ENCODE measurements at places on chromosomes 5 and 9. TPM values are rescaled to one million over a fixed set of nuclear protein-coding genes. Genes with fewer than 3 reads are reported as not detected.

The SAXO1 gene
- total RNA-seq: not detected

The TAS2R1 gene
- total RNA-seq: not detected

The TAF11L5 gene
- total RNA-seq: not detected

The PCDHB12 gene
- total RNA-seq: 2.9 TPM

The CA9 gene
- 3.4 TPM for total RNA-seq

The GRHPR gene
- total RNA-seq: 146 TPM

The PCDHA9 gene
- total RNA-seq: not detected

The GPX8 gene
- 233 TPM for total RNA-seq

DNA sequence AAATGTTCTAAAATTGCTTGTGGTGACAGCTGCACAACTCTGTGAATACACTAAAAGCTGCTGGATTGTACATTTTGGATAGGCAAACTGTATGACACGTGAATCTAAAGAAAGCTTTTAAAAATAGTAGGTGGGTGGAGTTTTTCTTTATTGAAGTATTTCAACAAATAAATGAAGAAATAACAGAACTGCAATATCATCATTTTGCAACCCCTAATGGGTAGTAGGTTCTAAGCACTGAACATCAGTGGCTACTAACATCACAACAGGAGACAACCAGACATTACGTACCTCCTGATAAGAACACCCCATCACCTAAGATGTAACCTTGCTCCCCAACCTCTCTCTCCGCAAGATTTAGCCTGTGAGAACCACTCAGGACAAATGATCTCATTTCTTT is 38.6 kb downstream of the EPB41L4B start:
- no peak for DNase-seq
- H3K27ac ChIP-seq: no peak overlapping the region
- H3K4me1 ChIP-seq: peaks cover 8% of the 10 kb centered on the region
- H3K4me3 ChIP-seq: no peak overlapping the region
- no peaks in the 10 kb centered on the region for H3K27me3 ChIP-seq
- no peaks in the 10 kb centered on the region for H3K36me3 ChIP-seq

- no peak overlapping the region for H3K27ac ChIP-seq
- H3K27me3 ChIP-seq: no peaks in the 10 kb centered on the region
- DNase-seq: no peak
- no peak overlapping the region for H3K4me3 ChIP-seq
- H3K4me1 ChIP-seq: no peaks in the 10 kb centered on the region
- no peaks in the 10 kb centered on the region for H3K36me3 ChIP-seq
Measured at GRCh38 chr5:133709209-133709725, 96.9 kb upstream of the FSTL4 start.

- no peak overlapping the region for H3K4me3 ChIP-seq
- no peak overlapping the region for H3K27ac ChIP-seq
- H3K36me3 ChIP-seq: no peaks in the 10 kb centered on the region
- peaks cover 6% of the 10 kb centered on the region for H3K4me1 ChIP-seq
- no peaks in the 10 kb centered on the region for H3K27me3 ChIP-seq
- DNase-seq: no peak
Measured at GRCh38 chr5:169142264-169142970, 158.5 kb downstream of the SLIT3 start.

- H3K4me1 ChIP-seq: no peaks in the 10 kb centered on the region
- H3K27me3 ChIP-seq: 0 out of 2 replicates have a peak, but pooled peaks cover 9% of the 10 kb centered on the region
- no peak overlapping the region for H3K4me3 ChIP-seq
- H3K27ac ChIP-seq: no peak overlapping the region
- no peak for DNase-seq
Measured at GRCh38 chr5:167283691-167284090, 1007.8 kb upstream of the WWC1 start.

- no peak for DNase-seq
- no peak overlapping the region for H3K27ac ChIP-seq
Measured at GRCh38 chr9:21901546-21901945, 92.6 kb downstream of the CDKN2A start.

DNA sequence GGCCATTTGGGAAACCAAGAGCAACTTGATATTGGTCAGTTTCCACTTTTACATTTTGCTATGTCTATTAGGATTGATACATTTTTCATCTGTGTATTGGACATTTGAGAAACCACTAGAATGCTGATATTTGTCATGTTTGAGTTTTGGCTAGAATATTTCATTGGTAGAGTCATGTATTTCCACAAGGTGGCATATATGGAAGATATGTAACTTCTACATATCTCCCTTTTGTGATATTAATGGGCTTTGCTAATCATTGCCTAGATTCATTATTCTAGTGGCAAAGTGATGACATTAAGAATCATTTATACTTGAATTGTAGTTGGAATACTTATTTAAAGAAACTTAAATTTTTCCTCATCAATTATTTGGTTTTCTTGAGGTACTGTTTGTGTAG is 692.9 kb upstream of the EDIL3 start:
- no peaks in the 10 kb centered on the region for H3K4me1 ChIP-seq
- no peak for DNase-seq
- no peaks in the 10 kb centered on the region for H3K27me3 ChIP-seq
- no peak overlapping the region for H3K4me3 ChIP-seq

- H3K27me3 ChIP-seq: no peaks in the 10 kb centered on the region
- H3K36me3 ChIP-seq: no peaks in the 10 kb centered on the region
- no peaks in the 10 kb centered on the region for H3K4me1 ChIP-seq
- no peak overlapping the region for H3K4me3 ChIP-seq
Measured at GRCh38 chr5:124952566-124952965, 206.1 kb upstream of the ZNF608 start.

- DNase-seq: no peak
- no peaks in the 10 kb centered on the region for H3K27me3 ChIP-seq
- H3K36me3 ChIP-seq: no peaks in the 10 kb centered on the region
- no peaks in the 10 kb centered on the region for H3K4me1 ChIP-seq
- H3K4me3 ChIP-seq: no peak overlapping the region
Measured at GRCh38 chr5:2136728-2137333, 254.1 kb upstream of the IRX4 start.

- H3K4me3 ChIP-seq: no peak overlapping the region
- no peaks in the 10 kb centered on the region for H3K36me3 ChIP-seq
- peaks cover 9% of the 10 kb centered on the region for H3K27me3 ChIP-seq
- no peaks in the 10 kb centered on the region for H3K4me1 ChIP-seq
Measured at GRCh38 chr5:73155271-73156222, 17.4 kb upstream of the TMEM174 start.

- no peak overlapping the region for H3K27ac ChIP-seq
- no peaks in the 10 kb centered on the region for H3K27me3 ChIP-seq
- no peaks in the 10 kb centered on the region for H3K36me3 ChIP-seq
- no peak for DNase-seq
Measured at GRCh38 chr9:122060481-122060880, 32.6 kb downstream of the TTLL11 start.

- H3K4me1 ChIP-seq: peaks cover 19% of the 10 kb centered on the region
- no peak overlapping the region for H3K4me3 ChIP-seq
- no peaks in the 10 kb centered on the region for H3K27me3 ChIP-seq
- H3K36me3 ChIP-seq: no peaks in the 10 kb centered on the region
- no peak overlapping the region for H3K27ac ChIP-seq
- no peak for DNase-seq
Measured at GRCh38 chr9:134379831-134380365, 53.6 kb downstream of the RXRA start.

- peak within 1 kb of the TSS; percentile 95 for H3K4me3 ChIP-seq
- H3K4me1 ChIP-seq: peaks cover 8% of the 10 kb centered on the region
- peak; percentile 65 for DNase-seq
- peaks cover 4% of the 10 kb centered on the region for H3K36me3 ChIP-seq
Measured at GRCh38 chr5:179698935-179699615, at the start of gene CANX. Gene CANX, plus strand, starts transcription at chr5:179698967. Its CDS starts 6,715 bp downstream, at chr5:179705682.

DNA sequence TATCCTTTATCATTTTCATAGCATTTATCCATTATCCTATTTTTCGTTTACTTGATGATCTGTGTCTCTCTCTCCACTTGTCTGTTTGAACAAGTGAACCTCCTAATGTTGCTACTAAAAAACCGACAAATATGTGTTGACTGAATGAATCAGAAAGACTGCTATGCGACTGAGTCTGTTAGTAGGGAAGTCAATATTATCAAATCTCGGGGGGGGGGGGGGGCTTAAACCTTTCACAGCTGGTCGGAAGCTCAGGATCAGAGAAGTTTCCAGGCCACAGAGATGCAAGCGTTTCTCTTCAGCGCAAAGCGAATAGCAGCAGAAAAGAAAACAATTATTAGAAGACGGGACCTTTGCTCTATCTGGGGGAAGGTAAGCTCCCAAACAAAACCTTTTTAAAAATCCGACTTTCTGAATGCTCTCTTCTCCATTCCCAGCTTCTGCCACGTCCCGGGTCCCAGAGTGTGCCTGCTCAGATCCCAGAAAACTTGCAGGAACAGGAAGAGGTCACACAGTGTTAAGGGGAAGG is 412 bp downstream of the RIOK2 start:
- peak overlapping the region; percentile 99 for H3K4me3 ChIP-seq
- H3K27me3 ChIP-seq: no peaks in the 10 kb centered on the region
- H3K4me1 ChIP-seq: peaks cover 14% of the 10 kb centered on the region
- H3K27ac ChIP-seq: peak overlapping the region; percentile 97

- no peaks in the 10 kb centered on the region for H3K27me3 ChIP-seq
- no peak overlapping the region for H3K27ac ChIP-seq
Measured at GRCh38 chr5:124865603-124866354, 119.3 kb upstream of the ZNF608 start.

GRCh38 chr5:162325143-162325727 is 257.7 kb downstream of the GABRG2 start:
- no peaks in the 10 kb centered on the region for H3K4me1 ChIP-seq
- no peak for DNase-seq
- no peaks in the 10 kb centered on the region for H3K36me3 ChIP-seq
- no peak overlapping the region for H3K4me3 ChIP-seq

GRCh38 chr9:126674365-126675146 is 60.8 kb downstream of the LMX1B start:
- no peaks in the 10 kb centered on the region for H3K4me1 ChIP-seq
- H3K4me3 ChIP-seq: no peak overlapping the region
- no peak for DNase-seq
- H3K27me3 ChIP-seq: no peaks in the 10 kb centered on the region
- H3K36me3 ChIP-seq: no peaks in the 10 kb centered on the region

- H3K4me1 ChIP-seq: no peaks in the 10 kb centered on the region
- no peaks in the 10 kb centered on the region for H3K36me3 ChIP-seq
- no peaks in the 10 kb centered on the region for H3K27me3 ChIP-seq
- no peak overlapping the region for H3K27ac ChIP-seq
- no peak overlapping the region for H3K4me3 ChIP-seq
Measured at GRCh38 chr9:109969011-109969410, 189.0 kb downstream of the PALM2AKAP2 start.

DNA sequence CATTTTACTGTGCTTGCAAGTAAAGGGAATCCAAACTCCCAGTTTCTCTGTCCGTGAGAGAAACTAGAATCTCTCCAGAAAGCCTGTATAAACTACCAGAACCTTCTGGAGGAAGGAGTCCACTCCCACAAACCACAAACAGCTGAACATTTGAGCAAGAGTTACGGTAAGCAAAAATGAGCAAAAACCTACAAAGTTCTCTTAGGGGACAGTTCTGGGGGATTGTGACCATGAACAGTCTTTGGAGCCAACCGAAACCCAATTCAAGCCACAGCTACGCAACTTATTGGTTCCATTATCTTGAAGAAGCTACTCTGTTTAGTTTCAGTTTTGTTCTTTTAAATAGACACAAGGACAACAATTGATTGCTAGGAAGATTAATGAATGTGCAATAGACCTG is 330.6 kb downstream of the ASTN2 start:
- H3K27ac ChIP-seq: no peak overlapping the region
- DNase-seq: no peak
- H3K4me3 ChIP-seq: no peak overlapping the region
- no peaks in the 10 kb centered on the region for H3K36me3 ChIP-seq

Measured in GM23248 (cell line).